ENCODE measurements at places on chromosomes 4 and X.

DNA sequence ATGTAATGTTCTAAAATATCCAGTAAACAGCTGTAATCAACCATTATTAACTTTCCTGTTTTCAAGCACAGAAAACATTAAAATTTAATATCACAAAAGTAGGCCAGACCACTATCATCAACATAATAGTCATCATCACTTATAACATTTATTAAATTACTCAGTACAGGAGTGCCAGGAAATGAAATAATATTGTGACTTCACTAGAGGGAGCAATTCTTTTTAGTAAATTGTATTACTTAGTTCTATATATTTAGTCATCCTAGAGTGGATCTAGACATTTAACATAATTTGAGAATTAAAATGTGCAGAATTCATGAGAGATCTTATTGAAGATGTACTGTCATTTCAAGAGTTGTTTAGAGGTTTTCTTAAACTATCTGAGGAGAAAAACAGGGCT lies 33.6 kb downstream of the PITX2 start:
- no peak for DNase-seq

- DNase-seq = no peak
These were observed 1.4 kb downstream of the SMARCA5 start for GRCh38 chr4:143514901-143515300.

GRCh38 chrX:135528254-135528653 lies 7.8 kb downstream of the INTS6L start:
- no peak for DNase-seq

DNA sequence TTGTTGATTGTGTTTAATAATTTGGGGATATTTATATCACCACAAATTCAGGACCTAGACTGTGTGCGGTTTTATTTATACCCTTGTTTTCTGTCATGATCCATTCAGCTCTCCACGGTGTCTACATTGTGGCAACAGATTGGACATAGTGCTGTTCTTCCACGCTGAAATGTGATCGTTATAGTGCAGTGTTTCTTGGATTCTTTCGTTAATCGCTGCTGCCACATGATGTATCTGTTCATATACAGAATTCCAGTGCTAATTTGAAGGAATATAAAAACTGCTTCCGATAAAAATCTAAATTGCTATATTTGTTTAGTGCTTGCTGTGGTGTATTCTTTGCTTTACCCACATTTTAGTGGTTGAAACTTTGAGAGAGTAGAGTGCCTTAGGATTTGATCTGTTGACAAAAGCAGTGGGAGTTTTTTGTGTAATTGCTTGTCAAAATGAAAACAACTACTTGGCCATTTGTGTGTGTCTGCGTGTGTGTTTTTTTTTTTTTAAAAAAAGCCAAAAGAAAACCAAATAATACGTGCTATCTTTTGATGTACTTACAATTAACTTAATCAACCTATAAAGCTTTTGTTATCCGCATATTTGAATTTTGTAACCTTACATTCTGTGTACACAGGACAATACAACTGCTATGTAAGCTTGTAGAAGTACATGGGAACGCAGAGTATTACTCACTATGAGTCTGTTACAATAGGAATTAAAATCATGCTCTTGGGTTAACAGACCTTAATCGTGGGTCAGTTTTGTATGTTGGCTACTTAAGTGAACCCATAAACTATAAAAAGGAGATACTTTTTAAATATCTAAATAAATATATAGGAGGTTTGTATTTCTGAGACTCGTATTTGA lies 353.3 kb downstream of the ARHGAP24 start:
- peak; percentile 41 for DNase-seq

- no peak for DNase-seq
These were observed 175.9 kb downstream of the FBXW7 start for GRCh38 chr4:152360045-152360410.

DNA sequence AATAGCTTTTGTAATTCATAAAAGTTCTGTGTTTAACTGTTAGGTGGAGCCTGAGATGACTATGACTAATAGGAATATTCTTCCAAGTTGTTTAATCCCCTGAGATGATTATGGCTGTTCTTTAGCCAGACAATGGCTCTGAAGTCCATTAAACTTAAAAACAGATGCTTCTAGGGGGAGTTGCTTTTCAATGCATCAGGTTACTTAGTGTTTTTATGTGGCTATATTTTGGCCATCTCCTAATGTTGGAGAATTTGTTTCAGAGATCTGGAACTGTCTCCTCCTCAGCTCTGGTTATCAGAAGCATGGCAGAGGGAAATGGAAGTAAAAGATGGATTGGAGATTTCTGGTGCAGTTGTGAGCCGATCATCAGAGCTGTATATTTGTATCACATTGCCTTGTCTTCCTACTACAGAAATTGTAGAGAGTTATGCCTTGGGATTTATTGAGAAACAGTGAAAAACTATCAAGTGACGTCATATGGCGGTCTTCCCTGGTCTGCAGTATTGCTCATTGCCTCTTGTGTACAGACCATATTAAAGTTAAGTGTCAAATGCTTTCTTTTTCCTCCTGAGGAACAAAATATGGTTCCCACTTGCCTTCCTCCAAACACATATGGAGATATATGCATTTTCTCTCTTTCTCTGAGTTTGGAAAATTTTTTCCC lies 29.8 kb downstream of the SGMS2 start:
- no peak for DNase-seq

- peak; percentile 35 for DNase-seq
These were observed 995 bp downstream of the SMARCA5 start for GRCh38 chr4:143514497-143514896.

- DNase-seq = peak; percentile 14
These were observed 13.3 kb downstream of the SLC2A9 start for GRCh38 chr4:10007793-10008608.

- no peak for DNase-seq
These were observed 43.3 kb downstream of the LNX1 start for GRCh38 chr4:53547983-53548382.

DNA sequence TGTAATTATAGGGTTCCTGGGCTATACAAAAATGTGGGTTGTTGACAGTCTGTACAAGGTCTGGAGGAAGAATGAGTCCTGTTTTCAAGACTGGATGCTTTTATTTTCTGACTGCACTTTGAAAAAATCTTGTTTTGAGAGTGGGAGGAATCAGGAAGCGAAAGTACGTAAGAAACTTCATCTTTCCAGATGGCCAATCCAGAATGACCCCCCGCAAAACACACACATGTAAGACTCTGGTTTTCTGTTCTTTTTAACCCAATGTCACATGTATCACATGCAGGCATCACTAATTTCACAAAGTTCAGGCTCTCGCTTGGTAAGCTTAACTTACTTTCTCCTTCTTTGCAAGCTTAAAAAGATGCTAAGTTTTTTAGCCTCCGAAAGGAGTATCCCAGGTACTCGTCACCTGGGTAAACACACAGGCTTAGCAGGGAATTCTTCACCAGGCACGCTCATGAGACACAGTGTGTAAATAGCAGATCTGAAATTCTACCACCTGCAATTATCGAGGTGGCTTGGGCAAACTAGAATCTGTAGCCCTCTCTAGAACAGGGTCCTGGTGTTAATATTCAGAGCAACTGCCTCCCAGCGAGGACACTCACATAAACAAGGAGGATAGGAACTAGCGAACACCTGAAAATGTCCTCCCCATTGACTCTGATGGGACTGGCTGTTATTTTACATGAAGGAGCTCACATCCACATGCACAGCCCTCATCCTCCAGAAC lies 90.7 kb downstream of the NSUN7 start:
- DNase-seq = peak; percentile 47

- no peak for DNase-seq
These were observed 50.7 kb upstream of the NOCT start for GRCh38 chr4:138964716-138965426.

- DNase-seq = no peak
These were observed 739 bp downstream of the SLC49A3 start for GRCh38 chr4:687971-688853.

DNA sequence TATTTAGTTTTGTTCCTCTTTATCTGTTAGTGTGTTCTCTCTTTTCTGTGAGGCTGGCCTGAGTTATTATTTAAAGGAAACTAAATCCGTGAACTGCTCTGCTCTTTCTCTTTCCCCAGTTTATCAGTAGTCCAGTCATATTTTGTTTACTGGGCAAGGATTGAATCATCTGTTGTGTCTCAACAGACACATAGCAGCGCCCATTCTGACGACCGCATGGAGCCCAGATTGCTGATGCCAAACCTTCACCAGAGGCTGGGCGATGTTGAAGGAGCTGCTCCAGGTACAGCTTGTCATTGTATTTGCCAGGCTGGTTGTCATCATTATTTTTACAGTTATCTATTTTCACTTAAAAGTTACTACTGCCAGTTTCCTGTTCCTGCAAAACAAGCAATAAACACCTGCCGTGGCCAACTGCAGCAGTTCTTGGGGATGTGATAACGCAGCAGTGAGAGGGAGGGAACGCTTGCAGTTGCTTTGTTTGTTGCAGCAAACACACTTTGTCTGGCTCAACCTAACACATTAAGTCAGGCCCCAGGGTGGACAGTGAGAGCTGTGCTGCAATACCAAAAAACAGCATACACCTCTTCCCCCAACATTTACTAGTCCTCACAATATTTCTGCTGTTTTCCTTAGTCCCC lies 10.1 kb downstream of the REELD1 start:
- no peak for DNase-seq

DNA sequence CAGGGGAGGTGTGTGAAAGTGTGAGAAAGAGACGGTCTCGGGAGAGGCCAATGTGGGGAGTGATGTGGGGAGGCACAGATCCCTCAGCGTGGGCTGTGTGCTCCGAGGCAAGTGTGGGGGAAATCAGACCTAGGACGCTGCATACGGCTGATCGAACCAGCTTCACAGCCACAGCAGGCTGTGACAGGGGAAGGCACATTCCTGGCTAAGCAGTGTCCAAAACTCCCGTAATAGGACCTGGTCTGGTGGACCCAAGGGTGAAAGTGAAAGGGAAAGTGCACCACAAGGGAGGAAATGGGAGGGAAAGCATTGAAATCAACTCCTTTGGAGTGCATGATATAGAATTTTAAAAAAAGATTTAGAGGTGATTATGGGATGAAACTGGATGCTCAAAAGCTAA lies 10.9 kb upstream of the RHOXF2 start:
- no peak for DNase-seq

- DNase-seq = no peak
These were observed 14.7 kb upstream of the GRIA3 start for GRCh38 chrX:123169247-123169901.

GRCh38 chrX:150899191-150899757 lies 806 bp upstream of the CD99L2 start:
- DNase-seq = peak; percentile 56

DNA sequence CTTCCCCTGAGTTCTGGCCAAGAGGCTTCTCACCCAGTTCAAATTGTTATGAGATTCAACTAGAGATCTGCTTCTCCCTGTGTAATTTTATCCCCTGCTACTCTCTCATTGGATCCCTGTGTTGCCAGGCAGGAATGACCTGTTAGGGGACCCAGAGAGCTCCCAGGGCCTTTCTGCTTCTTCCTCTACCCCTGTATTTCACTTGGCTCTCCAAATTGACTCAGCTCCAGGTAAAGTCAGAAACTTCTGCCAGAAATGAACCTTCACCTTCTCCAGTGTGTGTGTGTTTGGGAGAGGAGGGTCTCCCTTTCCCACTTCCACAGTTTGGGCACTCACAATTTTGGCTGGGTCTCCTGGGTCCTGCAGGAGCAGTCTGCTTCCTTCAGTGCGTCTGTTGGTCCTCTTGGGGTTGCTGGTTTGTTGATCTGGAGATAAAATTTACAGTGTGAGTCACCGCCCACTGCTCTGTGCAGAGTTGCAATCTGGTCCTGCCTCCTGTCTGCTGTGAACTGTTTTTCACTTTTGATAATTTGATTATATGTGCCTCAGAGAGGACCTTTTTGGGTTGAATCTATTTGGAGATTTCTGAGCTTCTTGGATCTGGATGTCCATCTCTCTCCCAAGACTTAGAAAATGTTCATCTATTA lies 112.4 kb upstream of the EDA2R start:
- no peak for DNase-seq

DNA sequence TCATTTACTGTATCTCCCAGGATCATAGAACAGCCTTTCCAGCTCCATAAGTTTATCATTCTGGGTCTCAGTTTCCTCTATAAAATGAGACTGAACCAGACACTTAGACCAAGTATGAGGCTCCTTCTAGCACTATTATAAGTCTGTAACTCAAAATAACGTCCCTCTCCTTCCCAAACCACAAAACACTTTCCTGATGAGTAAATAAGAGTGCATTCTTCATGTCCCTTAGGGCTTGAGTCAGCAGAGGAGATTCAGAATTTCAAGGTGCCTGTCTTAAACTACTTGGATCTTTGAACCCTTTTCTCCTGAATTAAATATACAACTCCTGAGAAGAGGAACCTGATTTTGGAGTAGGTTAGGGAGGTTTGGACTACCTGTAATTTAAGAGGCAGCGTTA lies 62.6 kb downstream of the GLRA2 start:
- no peak for DNase-seq

- DNase-seq = no peak
These were observed 87.3 kb upstream of the ANXA3 start for GRCh38 chr4:78464265-78464664.
